Ovary (tissue), 10 donors: ENCODE measurements at places on chromosomes 1 and 21. TPM values are rescaled to one million over a fixed set of nuclear protein-coding genes. Genes with fewer than 3 reads are reported as not detected.

Gene STX12
- total RNA-seq = 34.3 TPM

Gene IRF6
- total RNA-seq = 5.4 TPM

Gene TRIM33
- 38.3 TPM for total RNA-seq

Gene RHOU
- 32.7 TPM for total RNA-seq

Gene RHCE
- 0.83 TPM for total RNA-seq

Gene GABPA
- 24.1 TPM for total RNA-seq

Gene AIDA
- 28.8 TPM for total RNA-seq

Gene CELSR2
- total RNA-seq = 15.9 TPM

Gene C1orf115
- total RNA-seq = 13.0 TPM

DNA sequence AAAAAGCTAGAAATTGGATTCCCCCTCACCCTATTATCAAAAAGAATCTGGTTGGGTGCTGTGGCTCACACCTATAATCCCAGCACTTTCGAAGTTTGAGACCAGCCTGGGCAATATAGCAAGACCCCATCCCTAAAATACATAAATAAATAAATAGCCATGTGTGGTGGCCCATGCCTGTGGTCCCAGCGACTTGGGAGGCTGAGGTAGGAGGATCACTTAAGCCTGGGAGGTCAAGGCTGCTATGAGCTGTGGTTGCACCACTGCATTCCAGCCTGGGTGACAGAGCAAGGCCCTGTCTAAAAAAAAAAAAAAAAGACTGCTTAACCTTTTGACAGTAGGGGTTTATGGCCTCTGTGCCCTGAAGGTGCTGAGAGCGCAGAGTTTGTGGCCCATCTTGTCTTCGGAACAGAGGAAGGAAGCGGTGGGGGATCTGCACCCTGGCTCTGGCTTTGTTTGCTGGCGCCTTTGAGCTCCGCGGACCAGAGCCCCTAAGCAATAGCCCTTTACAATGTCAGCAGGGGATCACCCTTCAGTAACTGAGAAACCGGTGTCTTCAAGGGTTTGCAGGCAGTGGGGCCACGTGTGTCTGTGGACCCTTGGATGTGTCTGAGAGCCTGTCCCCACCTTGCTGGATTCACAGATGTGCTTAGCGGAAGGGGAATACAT is 22.1 kb downstream of the SLC2A7 start:
- no peaks in the 10 kb centered on the region for H3K4me1 ChIP-seq
- no peaks in the 10 kb centered on the region for H3K27me3 ChIP-seq
- H3K36me3 ChIP-seq = no peaks in the 10 kb centered on the region
- no peak for DNase-seq
- no peak overlapping the region for H3K27ac ChIP-seq

DNA sequence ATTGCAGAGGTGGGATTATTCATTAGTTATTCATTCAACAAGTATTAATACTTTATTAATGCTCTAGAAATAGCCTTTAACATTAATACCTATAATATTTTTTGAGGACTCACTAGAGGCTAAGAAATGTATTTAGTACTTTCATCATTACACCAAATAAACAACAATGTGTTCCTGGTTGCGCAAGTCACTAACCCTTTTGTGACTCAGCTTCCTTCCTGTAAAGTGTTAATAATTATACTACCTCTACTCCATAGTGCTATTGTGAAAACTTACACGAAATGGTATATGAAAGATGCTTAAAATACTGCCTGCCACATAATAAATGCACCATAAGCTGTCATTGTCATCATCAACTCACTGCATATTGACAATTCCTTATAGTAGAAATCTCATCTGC is 431.0 kb downstream of the DPYD start:
- no peaks in the 10 kb centered on the region for H3K36me3 ChIP-seq
- no peak for DNase-seq
- H3K27me3 ChIP-seq = no peaks in the 10 kb centered on the region
- H3K4me1 ChIP-seq = no peaks in the 10 kb centered on the region

DNA sequence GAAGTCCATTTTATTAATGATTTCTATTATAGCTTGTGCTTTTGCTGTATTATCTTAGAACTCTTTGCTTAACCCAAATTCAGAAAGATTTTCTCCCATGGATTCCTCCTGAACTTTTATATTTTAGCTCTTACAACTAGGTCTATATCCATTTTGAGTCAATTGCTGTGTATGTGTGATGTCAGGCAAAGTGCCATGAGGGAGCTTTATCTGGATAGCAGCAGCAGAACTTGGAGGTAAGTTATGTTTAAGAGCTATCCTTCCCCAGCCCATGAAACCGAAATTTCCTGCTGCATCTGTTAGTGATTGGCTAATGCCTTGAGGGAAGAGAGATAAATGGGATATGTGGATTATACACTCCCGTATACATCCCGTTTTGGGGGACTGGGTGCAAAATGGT is 29.9 kb downstream of the ADAM30 start:
- no peaks in the 10 kb centered on the region for H3K27me3 ChIP-seq
- H3K27ac ChIP-seq = no peak overlapping the region
- no peak overlapping the region for H3K4me3 ChIP-seq
- no peaks in the 10 kb centered on the region for H3K4me1 ChIP-seq
- no peak for DNase-seq

GRCh38 chr21:41866274-41866809 is 12.8 kb downstream of the PRDM15 start:
- no peak overlapping the region for H3K27ac ChIP-seq
- no peaks in the 10 kb centered on the region for H3K36me3 ChIP-seq
- no peak overlapping the region for H3K4me3 ChIP-seq
- no peaks in the 10 kb centered on the region for H3K4me1 ChIP-seq
- no peak for DNase-seq

DNA sequence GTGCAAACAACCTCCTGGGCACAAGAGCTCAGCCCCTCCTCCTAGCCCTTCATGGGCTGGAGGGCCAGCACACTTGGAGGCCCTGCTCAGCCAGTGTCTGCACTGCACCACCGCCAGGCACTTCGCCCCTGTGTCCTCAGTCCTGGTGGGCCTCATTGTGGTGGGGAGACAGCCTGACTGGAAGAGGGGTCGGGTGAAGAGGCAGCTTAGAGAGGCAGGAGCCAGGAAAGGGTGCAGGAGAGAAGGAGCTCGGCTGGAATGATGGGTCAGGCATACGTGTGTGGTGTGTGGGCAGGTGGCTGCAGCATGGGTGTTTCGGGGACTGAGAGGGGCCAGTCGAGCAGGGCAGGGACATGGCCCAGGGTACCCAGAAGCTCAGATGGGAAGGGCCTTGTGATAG is 4.1 kb downstream of the WNT3A start:
- no peak for DNase-seq
- H3K4me1 ChIP-seq = no peaks in the 10 kb centered on the region
- H3K4me3 ChIP-seq = no peak overlapping the region
- H3K27ac ChIP-seq = no peak overlapping the region
- no peaks in the 10 kb centered on the region for H3K27me3 ChIP-seq

GRCh38 chr1:164755690-164756089 is 196.7 kb downstream of the PBX1 start:
- H3K4me3 ChIP-seq = no peak overlapping the region
- no peak for DNase-seq
- peaks cover 24% of the 10 kb centered on the region for H3K4me1 ChIP-seq
- H3K27me3 ChIP-seq = no peaks in the 10 kb centered on the region

DNA sequence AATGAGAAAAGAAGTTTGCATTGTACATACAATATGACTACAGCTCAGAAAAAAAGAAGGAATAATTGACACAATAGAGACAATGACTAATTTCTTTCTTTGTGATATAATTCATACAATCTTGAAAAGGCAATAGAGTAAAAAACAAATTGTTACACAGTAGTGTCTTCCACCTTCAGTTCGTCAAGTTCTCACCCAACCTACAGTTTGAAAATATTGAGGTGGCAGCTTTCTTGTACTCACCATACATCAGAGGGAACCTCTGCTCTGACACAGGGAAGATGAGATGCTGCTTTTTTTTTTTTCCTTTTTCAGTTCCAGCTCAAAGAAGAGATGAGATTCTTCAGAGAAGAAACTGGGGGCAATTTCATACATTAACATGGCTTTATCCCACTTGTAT is 173.2 kb downstream of the ATP6V1G3 start:
- H3K27me3 ChIP-seq = no peaks in the 10 kb centered on the region
- H3K4me1 ChIP-seq = no peaks in the 10 kb centered on the region
- no peak overlapping the region for H3K27ac ChIP-seq
- no peak for DNase-seq
- no peak overlapping the region for H3K4me3 ChIP-seq

DNA sequence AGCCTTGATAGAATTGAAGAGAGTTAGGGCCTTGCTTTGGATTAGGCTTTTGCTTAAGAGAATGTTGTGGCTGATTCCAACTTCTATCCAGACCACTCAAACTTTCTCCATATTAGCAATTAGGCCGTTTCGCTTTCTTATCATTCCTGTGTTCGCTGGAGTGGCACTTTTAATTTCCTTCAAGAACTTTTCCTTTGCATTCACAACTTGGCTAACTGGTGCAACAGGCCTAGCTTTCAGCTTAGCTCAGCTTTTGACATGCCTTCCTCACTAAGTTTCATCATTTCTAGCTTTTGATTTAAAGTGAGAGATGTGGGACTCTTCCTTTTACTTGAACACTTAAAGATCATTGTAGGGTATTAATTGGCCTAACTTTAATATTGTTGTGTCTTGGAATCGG is 183.6 kb upstream of the L1TD1 start:
- H3K36me3 ChIP-seq = no peaks in the 10 kb centered on the region
- H3K27ac ChIP-seq = no peak overlapping the region
- no peak for DNase-seq

DNA sequence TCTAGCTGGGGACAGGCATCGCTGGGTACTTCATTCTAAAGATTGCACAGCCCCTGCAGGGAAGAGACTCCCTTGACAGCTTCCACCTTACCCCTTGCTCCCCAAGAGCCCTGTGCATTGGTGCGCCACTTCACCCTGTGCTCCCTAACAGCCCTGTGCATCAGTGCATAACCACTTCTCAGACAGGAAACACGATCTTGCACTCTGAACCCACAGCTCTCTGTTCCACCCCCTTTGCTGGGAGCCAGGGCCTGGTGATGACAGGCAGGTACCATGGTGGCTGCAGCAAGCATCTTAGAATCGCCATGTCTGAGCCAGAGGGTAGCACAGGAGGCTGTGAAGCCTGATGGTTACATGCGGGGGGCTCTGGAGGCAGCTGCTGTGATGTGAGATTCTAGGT is 5.0 kb downstream of the ALPL start:
- no peaks in the 10 kb centered on the region for H3K36me3 ChIP-seq
- H3K27me3 ChIP-seq = no peaks in the 10 kb centered on the region
- DNase-seq = no peak
- H3K4me3 ChIP-seq = no peak overlapping the region
- no peak overlapping the region for H3K27ac ChIP-seq

DNA sequence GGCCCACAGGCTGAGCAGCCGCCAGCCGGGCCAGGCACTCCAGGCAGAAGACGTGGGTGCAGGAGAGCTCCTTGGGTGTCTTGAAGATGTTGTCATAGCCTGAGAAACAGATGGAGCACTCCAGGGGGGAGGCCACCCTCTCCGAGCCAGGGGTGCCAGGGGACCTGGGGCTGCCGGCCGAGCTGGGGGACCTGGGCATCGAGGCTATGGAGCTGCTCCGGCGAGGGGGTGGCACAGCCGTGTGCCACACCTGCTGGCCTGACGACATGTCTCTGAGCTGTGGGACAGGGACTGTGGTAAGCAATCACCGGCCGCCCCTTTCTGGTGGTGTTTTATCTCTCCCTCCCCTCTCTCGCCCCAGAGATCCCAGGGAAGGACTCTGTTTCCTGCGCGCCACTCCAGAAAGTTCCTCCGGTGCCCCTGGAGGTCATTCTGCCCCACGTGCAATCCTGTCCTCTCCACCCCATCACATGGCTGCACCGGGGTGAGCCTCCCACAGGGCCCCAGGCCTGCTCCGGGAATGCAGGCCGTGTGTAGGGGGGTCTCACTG is 1.7 kb downstream of the RNF223 start:
- H3K4me1 ChIP-seq = peaks cover 2% of the 10 kb centered on the region
- H3K27me3 ChIP-seq = peaks cover 3% of the 10 kb centered on the region
- no peak overlapping the region for H3K4me3 ChIP-seq
- H3K27ac ChIP-seq = no peak overlapping the region
- no peaks in the 10 kb centered on the region for H3K36me3 ChIP-seq

GRCh38 chr1:10638559-10639005 is 157.9 kb downstream of the CASZ1 start:
- no peaks in the 10 kb centered on the region for H3K27me3 ChIP-seq
- H3K27ac ChIP-seq = peak overlapping the region; percentile 16
- H3K4me3 ChIP-seq = peak overlapping the region; percentile 21
- no peak for DNase-seq

DNA sequence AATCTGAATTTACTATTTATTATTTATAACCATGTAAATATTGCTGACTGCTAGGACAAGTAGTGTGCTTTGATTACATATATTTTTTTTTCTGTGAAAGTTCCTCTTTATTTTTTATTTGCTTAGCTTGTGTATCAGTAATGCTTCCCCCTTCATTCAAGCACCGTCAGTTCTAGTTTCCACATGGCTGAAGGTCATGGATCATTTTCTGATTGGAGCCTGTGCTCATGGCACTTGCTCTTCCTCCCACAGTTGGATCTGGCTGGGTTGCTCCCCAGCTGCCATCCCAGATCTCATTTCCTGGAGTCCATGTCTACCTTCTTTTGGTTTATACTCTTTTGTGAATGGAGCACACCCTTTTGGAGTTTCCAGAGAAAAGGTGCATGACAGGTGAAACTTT is 57.0 kb upstream of the IGSF5 start:
- DNase-seq = no peak
- no peaks in the 10 kb centered on the region for H3K27me3 ChIP-seq
- H3K4me1 ChIP-seq = no peaks in the 10 kb centered on the region
- no peak overlapping the region for H3K4me3 ChIP-seq

DNA sequence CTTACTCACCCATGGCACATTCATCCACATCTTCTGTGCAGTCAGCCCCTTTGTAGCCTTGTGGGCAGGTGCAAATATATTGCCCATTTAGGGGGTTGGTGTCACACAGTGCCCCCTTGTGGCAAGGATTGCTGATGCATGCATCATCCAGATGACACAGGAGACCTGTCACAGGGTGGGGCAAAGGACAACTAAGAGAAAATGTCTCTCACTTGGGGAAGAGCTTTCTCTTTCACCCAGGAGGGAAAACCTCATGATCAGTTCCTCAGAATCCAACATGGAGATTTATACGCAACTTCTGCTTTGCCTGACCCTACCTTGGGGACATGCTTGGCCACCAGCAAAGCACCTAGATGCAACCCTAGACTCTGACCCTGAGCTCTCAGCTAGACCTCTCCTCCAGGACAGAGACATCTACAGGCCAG is 71.8 kb upstream of the ADAM30 start:
- no peak for DNase-seq
- no peak overlapping the region for H3K4me3 ChIP-seq
- no peaks in the 10 kb centered on the region for H3K27me3 ChIP-seq
- no peaks in the 10 kb centered on the region for H3K36me3 ChIP-seq
- H3K4me1 ChIP-seq = peaks cover 17% of the 10 kb centered on the region

DNA sequence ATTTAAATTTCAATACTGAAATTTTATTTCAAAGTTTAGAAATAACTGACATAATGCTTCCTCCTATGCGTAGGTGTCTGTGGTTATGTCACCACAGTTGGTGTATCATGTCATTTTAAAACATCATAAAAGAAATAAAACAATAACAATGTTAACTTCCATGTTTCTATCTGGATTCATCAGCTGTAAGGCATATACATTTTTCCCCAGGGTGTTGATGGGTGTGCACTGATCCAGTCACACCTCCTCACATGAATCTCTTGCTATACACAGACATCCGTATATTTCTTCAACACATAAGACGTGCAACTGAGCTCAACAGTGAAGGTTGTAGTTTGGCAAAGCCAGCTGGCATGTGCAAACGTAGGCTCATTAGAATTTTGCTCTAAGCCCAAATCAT is 6.2 kb downstream of the KCNA3 start:
- no peak overlapping the region for H3K27ac ChIP-seq
- DNase-seq = no peak
- H3K4me3 ChIP-seq = no peak overlapping the region
- H3K36me3 ChIP-seq = no peaks in the 10 kb centered on the region

GRCh38 chr1:165836664-165837482 is 9.5 kb downstream of the UCK2 start:
- H3K27ac ChIP-seq = no peak overlapping the region
- H3K27me3 ChIP-seq = no peaks in the 10 kb centered on the region
- no peaks in the 10 kb centered on the region for H3K36me3 ChIP-seq
- no peak for DNase-seq
